ENCODE measurements at places on chromosomes 4 and X.

DNA sequence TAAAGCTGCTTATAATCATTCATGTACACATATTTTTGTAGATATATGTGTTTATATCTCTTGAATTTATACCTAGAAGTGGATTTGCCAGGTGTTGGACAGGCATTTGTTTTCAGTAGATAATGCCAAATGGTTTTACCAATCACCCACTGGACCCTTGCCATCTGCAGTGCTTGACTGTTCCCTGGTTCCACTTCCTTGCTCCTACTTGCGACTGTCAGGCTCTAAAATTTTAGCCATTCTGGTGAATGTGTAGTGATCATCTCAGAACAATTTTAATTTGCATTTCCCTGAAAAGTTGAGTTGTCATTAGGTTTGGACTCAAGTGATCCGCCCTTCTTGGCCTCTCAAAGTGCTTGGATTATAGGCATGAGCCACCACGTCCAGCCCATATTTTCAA is 122.4 kb upstream of the SLC34A2 start:
- peak; percentile 29 for DNase-seq

GRCh38 chrX:20037186-20037585 is 46.3 kb upstream of the BCLAF3 start:
- no peak for DNase-seq

GRCh38 chr4:163380703-163381102 is 37.0 kb downstream of the NPY5R start:
- no peak for DNase-seq

DNA sequence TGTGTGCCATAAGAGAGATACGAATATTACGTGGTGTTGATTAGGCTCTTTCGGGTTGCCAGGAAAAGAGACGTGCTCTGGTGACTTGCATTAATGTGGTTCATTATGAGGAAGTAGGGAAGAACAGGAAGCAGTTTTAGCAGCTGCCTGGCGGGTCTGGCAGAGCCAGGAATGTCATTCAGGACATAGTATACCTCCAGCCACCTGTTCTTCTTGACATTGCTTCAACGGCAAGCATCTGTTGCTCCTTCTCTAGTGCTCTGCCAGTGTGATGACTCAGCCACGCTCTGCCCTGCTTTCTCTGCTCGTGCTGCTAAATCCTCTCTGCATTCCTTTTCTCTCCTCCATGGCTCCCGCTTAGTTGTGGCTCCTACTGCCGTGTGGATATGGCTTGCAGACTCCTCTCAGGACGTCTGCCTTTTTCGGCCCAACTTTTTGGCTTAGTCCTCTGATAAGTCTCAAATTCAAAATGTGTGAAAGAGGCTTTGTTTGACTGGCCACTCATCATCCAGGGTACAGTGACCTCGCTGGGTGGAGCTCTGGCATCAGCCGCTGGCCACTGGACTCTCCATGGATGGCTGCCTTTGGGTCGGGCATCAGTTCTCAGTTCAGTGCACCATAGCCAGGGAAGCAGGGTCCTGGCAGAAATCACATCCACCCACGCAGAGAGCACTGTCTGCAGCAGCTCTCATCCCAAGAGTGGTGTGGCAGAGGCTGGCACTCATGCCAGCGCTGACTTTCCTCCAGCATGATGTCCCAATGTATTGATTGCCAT is 89.3 kb upstream of the KLF3 start:
- DNase-seq: peak; percentile 72

- DNase-seq: no peak
These were observed 50.0 kb downstream of the EVC start for GRCh38 chr4:5760936-5761480.

- no peak for DNase-seq
These were observed 169.4 kb downstream of the MAD2L1 start for GRCh38 chr4:119897260-119897659.

- no peak for DNase-seq
These were observed 13.6 kb upstream of the ABLIM2 start for GRCh38 chr4:8171984-8172924.

- DNase-seq: no peak
These were observed 35.4 kb upstream of the PGRMC2 start for GRCh38 chr4:128322986-128323385.

DNA sequence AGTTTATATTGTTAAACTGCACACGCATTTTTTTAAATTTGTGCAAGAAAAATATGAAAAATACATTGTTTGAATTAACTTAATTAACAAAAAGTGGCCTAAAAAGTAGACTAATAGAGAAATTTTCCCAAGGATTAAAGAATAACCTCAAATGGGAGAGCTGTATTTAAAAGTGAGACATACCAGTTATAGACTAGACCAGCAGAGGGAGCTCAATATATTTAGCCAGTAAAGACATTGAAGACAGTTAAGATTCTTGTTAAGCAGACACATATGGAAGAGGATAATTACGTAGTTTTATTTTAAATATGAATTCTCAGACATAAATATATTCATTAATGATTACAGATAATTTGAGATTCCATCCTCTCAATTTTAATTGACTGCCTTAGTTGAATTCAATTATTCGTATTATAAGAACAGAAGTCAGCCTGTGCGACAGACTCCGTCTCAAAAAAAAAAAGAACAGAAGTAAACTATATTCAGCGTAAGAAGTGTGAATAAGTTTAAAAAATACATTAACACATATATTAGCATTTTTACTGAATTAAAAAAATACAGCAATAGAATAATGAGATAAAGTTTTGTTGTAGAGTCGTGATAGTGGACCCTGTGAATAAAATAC is 64.8 kb downstream of the GLRA3 start:
- peak; percentile 40 for DNase-seq

- no peak for DNase-seq
These were observed 8.7 kb downstream of the FHDC1 start for GRCh38 chr4:152944666-152945320.

GRCh38 chrX:19904778-19905367 is 17.5 kb upstream of the SH3KBP1 start:
- peak; percentile 14 for DNase-seq

DNA sequence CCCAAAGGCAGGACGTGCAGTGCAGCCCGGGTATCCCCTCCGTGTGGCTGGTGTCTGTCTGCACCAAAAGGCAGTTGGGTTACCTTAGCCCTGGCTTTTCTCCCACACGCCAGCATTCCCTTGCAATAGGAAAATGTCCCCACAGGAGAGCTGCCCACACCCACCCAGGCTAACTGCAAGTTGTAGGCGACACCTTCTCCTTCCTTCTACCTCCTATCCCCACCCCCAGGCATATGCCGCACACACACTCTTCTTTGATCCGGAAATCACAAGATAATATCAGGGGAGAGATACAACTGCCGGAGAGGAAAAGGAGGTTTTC is 444 bp upstream of the APBB2 start:
- no peak for DNase-seq

GRCh38 chr4:185536411-185536709 is 1.1 kb upstream of the PDLIM3 start:
- no peak for DNase-seq

DNA sequence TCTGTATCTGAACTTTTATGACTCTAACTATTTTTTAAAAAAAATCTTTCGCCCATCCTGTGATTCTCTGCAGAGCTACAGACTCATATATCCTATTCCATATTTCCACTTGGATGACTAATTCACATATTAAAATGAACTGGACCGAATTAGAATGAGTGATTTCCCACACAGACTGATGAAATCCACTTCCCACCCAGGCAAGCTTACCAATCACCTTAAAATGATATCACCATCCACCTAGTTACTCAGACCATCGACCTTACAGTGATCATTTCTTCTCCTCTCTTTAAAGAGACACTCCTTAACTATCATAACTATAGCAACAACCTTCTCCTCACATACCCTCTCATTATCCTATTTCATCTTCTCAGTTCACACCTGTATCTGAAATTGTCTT is 34.1 kb upstream of the GUCY1B1 start:
- DNase-seq: no peak

DNA sequence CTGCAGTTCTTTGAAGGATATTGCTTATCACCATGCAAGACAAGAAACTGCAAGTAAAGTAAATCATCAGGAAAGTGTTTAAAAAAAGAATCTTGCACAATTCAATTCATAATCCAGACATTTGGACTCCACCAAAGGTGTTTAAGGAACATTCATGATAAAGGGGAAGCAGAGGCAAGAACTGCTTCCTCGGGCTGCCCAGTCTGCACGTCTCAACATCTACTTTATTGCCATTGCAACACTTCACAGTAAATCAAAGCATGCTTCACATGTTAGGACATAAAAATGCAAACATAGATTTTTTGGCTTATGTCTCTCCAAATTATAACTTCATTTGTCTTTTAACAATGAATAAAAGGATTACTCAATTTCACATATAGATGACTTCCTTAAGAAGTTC is 42.5 kb downstream of the MID1 start:
- DNase-seq: no peak

GRCh38 chrX:49209434-49210251 is 9.7 kb upstream of the SYP start:
- no peak for DNase-seq

All from NCI-H2029 treated with DMSO at 0.1 percent for 48 hours (cell line).